ENCODE measurements at places on chromosomes 16 and 17.

GRCh38 chr17:82545071-82545462 lies 25.5 kb downstream of the FOXK2 start:
- DNase-seq, result no peak

DNA sequence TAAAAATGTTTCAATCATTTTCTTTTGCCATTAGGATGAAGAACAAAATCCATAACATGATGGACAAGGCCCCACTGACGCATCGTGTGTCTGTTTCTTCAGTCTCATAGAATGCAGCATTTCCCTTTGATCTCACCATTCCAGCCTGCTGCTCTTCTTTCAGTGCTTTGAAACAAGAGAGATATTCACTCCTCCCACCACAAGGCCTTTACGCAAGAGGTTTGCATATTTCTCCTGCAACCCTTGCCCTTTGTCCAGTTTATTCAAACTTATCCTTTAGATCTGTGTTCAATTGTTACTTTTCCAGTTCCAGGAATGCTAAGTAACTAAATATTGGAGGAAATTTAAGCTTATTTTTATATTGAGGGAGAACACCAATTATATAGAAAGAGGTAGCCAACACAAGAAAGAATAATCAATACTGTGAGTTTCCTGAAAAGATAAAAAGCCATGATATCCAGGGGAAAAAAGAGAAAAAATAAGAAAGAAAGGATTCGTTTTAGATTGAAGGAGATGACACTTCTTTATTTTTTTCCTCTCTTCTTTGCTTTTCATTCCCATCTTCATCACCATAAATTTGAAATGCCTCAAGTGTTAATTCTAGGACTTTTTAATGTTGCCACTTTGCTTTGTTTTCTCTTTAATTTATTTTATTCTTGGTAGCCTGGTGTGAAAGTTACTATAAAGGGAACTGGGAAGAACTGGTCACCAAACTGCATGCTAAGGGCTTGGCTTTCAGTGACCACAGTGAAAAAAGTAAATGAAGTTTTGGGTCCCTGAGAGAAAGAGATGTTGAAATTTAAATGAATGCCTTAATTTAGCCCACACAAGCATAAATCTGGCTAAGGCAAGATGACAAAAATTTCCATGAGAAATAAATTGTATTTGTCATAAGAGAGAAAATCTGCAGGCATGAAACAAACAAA lies 102.1 kb downstream of the KIF2B start:
- DNase-seq, result no peak

DNA sequence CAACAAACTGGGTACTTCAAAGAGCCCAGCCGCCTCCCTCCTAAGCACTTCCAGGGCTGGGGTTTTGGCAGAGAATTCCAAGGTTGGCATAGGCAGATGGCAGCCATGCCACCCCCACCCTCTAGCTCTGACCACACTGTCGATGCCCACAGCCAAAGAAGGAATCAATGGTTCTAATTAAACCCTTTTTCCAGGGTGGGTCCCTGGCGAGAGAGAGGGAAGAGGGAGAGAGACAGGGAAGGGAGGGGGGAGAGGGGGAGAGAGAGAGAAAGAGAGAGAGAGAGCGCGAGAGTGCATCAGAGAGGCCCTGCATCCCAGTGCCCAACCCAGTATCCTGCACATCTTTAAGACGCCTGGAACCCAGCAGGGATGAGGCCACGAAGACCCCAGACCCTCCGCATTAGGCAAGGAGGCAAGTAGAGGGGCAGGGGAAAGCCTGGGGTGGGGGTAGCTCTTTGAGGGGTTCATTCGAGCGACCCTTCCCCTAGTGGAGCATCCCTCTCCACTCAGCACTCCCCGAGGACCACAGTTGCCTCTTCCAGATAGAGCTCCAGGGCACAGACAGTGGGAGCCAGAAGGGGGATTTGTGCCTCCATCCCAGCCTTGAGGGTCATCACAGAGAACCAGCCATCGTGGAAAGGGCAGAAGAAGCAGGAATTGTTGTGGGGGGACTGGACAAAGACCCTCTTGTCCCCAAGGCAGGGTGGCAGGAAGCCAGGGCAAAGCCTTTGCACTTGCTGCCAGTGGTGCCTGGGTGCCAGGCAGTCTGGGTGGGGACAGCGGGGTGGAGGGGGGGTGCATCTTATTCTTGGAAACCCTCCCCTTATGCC lies 2.6 kb downstream of the SRCIN1 start:
- no peak for DNase-seq

DNA sequence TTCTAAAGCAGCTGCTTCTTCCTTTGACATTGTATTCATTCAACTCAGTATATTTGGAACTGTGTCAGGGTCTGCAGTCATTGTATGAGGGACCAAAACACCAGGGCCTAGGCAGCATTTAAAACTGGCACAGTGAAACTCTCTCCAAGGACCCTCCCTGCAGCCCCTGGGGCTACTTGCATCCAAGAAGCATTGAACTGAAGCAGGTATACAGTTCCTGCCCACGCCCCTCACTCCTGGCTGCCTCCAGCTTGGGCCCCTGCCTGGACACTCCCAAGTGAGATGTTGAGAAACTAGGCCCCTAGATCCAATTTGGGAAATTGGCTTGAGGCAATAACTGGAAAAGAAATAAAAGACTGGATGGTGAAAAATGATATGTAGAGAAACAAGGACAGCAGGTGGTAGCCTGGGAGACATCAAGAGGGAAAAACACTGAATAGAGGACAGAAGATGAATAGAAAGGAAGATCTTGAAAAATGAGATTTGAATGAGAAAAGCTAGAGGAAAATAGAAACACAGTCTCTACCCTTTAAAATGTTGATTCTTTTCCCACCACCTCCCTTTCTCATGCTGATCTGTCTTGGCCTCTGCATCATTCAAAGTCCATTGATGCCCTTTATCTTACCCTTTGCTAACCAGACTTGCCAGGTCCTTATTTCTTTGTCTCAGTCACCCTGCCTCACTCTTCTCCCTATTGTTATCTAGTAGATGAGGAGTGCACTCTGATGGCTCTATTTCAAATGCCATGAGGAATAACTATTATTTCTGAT lies 368.8 kb upstream of the CDH8 start:
- no peak for DNase-seq

DNA sequence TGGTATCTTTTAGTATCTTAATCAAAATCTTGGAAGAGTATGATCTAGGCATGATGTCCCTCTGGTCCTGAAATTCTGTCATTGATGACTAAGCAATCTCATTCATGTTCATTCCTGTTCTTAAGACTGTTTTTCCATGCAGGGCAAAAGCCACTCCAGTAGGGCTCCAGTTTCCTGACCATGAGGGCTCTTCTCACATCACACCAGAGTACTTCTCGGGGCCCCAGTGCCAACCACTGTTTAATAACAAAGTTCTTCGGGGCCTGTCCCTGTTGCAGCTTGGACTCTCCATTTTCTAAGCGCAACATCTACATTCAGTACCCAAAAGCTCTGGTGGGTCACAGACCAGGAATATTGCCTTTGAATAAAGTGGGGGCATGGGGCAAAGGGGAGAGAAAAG lies 52.0 kb downstream of the IRX6 start:
- DNase-seq, result no peak

- no peak for DNase-seq
Observed at GRCh38 chr17:6323626-6324356, 111.1 kb downstream of the AIPL1 start.

GRCh38 chr17:3915581-3915994 lies 677 bp downstream of the P2RX1 start:
- no peak for DNase-seq

- no peak for DNase-seq
Observed at GRCh38 chr17:3005696-3006095, 57.7 kb downstream of the OR1D5 start.

GRCh38 chr17:57283203-57283971 lies 27.1 kb downstream of the MSI2 start:
- no peak for DNase-seq

DNA sequence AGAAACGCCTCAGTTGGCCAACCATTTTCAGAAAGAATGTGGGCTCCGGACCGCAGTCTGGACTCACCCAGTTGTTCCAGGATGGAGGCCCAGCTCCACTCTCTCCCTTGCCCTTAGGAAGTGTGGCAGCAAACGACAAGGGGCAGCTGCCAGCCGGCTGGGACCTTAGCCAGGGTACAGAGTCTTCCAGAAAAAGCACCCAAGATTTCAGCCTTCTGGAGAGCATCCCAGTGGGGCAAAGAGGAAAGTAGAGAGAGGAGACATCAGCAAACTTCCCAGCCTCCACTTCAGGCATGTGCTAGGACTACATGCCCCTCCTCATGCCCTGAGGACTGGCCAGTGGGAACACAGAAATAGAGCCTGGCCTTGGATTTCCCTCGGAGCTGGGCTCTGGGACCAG lies 56.8 kb upstream of the SCNN1B start:
- no peak for DNase-seq

GRCh38 chr16:30874244-30874820 lies 19.5 kb downstream of the BCL7C start:
- DNase-seq, result no peak

GRCh38 chr16:89765292-89765830 lies 44.0 kb downstream of the ZNF276 start:
- DNase-seq, result no peak

GRCh38 chr16:80231888-80232287 lies 308.9 kb upstream of the DYNLRB2 start:
- no peak for DNase-seq

- no peak for DNase-seq
Observed at GRCh38 chr17:28426081-28426519, 20.1 kb upstream of the SLC46A1 start.

GRCh38 chr16:89581045-89581695 lies 5.6 kb downstream of the CPNE7 start:
- no peak for DNase-seq

GRCh38 chr17:8393470-8394231 lies 4.0 kb downstream of the RNF222 start:
- DNase-seq, result no peak

DNA sequence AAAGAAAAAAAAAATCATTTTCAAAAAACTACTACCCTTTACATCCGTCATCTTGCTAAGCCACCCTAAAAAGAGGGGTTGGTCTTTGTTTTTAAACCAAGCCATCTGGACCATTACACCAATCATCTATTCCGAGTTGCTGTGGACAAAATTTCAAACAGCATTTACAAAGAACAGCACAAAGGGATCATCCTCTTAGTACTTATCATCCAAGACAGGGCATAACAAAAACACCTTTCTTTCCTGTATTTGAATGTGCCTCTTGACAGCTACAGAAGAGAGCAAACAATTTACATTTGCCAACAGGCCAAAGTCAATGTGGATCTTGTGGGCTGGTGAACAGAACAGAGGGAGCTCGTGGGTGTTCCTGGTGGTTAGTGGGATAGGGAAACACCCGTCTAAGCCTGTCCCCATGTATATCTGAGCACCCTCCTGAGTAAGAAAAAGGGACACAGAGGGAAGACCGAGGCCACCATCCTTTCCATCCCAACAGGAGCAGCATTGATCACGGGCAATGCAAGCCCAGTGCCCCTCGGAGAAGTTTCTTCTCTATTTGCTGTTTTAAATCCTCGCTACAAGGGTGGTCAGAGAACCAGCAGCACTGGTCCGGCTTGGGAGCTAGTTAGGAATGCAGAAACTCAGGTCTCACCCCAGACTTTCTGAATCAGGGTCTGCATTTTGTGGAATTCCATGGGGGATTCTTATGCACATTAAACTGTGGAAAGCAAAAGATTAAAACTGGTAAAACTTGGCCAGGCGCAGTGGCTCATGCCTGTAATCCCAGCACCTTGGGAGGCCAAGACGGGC lies 1.9 kb downstream of the SLC39A11 start:
- no peak for DNase-seq

- DNase-seq, result no peak
Observed at GRCh38 chr16:84239141-84239769, 557 bp downstream of the KCNG4 start.

- no peak for DNase-seq
Observed at GRCh38 chr16:15031179-15031578, 24.7 kb downstream of the NTAN1 start.

DNA sequence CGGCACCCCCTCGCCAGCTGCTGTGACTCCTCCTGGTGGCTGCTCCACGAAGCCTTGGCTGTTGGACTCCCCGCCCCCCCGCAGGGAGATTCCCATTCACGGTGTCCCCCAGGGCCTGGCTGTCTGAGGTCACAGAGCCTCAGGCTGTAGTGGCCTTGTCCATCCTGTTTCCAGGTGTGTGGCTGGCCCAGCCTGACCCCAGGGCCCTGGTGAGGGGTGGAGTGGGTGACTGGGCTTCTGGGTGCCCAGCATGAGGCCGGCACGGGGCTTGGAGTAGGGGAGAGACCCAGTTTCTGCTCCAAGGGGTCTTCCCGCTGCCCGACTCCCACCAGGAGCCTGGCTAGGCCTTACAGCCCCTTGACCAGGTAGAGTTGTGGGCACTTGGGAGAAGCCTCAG lies 10.4 kb downstream of the PRSS27 start:
- no peak for DNase-seq
